Brain (organoid and tissue), 16 donors: ENCODE measurements at places on chromosomes 2 and 18.

- no peak for DNase-seq
Measured at GRCh38 chr18:80233899-80234298, 13.4 kb downstream of the PARD6G start.

DNA sequence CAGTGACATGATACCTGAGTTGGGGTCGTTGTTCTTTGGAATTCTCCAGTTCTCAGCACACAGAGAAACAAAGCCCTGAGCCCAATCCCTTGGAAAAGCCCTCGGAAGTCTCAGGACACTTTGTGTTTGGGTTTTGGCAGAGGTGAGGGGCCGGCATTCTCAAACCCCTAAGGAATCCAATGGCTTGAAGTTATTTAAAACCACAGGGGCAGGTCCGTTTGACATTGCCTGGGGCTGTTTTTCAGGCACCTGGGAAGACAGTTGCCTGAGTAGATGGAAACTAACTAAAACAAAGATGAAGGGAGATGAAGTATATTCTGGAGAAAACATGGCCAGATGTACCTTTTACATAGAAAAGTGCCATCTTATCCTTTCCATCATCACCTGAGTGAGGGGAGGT is 22.5 kb upstream of the OTOF start:
- no peak for DNase-seq

- no peak for DNase-seq
Measured at GRCh38 chr2:190458352-190459107, 50.4 kb downstream of the MFSD6 start.

- no peak for DNase-seq
Measured at GRCh38 chr2:241967467-241968144, 98.1 kb downstream of the RTP5 start.
